ENCODE measurements at places on chromosomes 2 and 18.
A peak's percentile ranks its signal among the peaks of the same experiment; 100 is the strongest.

- no peak for DNase-seq
Observed at GRCh38 chr18:34258176-34258575, 33.5 kb upstream of the NOL4 start.

DNA sequence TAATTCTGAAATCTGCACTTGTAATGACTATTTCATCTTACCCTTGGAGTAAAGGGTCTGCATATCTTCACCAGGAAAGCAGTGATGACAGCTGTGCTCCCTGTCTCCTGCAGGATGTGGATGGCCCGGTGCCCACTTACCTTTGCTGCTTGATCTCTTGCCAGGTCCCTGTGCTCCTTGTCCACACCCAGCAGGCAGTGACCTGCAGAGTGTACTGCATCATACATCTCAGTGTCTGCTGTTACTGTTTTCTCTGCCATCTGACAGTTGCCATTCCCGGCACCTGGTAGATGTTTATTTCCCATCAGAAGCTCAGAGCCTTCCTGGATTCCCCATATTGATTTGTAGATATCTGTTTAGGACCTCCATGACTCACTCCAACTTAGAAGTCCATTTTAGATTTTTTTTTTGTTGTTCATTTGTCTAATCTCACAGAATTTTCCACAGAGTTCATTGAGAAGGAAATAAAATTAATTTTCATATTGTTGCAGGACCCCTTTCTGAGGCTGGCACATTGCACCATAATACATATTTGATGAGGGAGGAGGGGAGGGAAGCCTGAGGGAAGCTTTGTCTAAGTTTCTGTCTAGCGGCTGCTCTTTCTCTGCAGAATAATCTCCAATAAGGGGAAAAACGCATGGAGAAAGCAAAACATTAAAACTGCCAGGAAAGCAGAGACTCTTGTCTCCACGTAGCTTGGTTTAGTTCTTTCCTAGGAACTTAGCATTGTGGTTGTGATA is 697.5 kb upstream of the RAB6C start:
- DNase-seq = no peak

- DNase-seq = peak; percentile 45
Observed at GRCh38 chr2:40844353-40845277, 392.7 kb upstream of the SLC8A1 start.

GRCh38 chr2:8090748-8091700 is 590.8 kb upstream of the ID2 start:
- peak; percentile 90 for DNase-seq

- DNase-seq = no peak
Observed at GRCh38 chr2:216546641-216547403, 48.2 kb downstream of the RPL37A start.

DNA sequence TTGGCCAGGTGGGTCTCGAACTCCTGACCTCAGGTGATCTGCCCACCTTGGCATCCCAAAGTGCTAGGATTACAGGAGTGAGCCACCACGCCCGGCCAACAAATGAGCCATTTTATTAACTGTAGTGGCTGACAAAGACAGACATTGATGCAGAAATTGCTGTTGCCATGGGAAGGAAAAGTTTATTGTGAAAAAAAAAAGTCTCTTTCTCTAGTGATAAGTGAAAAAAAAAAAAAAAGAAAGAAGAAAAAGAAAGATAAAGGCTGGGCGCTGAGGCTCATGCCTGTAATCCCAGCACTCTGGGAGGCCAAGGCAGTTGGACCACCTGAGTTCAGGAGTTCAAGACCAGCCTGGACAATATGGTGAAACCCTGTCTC is 39.8 kb upstream of the RAB1A start:
- no peak for DNase-seq

DNA sequence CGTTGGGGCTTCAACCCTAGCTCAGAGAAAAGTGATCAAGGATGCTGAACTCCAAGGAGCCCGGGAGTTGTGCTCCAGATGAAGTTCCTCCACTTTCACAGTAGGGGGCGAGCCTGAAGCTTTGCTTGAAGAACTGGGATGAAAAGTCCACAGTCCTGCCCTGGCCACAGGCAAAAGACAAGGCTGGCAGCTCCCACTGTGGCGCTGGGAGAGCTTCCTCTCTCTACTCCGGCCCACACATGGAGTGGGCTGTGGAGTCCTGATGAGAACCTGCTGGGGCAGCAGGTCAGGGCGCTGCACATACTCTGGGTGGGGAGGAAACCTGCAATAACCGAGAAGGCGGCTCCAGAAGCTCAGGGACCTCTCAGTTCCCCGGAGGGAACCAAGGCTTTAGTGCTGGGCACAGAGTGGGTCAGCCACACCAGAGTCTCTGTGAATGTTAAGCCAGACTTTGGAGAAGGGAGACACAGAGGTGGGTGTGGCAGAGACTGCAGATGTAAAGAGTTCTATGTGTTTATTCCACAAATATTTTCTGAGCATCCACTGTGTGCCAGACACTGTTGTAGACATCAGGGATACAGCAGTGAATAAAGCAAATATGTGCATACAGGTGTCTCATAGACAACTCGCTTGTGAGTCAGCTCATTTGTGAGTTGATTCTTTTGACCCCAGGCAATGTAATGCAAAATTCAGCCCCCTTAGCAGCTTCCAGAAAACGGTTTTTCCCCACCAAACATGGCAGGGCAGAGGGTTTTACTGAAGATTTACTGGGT is 48.0 kb upstream of the MRPL33 start:
- peak; percentile 91 for DNase-seq

DNA sequence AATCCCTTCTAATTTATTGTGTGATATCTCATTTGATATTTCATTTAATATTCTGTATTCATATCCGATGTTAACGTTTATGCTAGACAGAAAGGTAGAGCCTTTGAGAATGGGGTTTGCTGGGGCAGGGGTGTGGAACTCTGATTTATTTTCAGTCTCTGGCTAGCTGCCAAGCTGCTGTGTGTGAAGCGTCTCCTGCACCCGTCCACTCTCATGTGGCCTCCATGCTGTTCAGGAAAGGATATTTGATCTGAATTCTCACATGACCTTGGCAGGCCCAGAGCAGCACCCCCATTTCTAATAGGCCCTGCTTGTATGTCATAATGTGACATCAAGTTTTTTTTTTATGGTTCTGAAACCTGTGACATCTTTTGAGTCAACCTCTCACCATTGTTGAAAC is 1.6 kb downstream of the IL1R1 start:
- peak; percentile 39 for DNase-seq

GRCh38 chr2:202208526-202208925 is 29.9 kb downstream of the SUMO1 start:
- no peak for DNase-seq

- no peak for DNase-seq
Observed at GRCh38 chr2:204583773-204584172, 38.5 kb downstream of the PARD3B start.

DNA sequence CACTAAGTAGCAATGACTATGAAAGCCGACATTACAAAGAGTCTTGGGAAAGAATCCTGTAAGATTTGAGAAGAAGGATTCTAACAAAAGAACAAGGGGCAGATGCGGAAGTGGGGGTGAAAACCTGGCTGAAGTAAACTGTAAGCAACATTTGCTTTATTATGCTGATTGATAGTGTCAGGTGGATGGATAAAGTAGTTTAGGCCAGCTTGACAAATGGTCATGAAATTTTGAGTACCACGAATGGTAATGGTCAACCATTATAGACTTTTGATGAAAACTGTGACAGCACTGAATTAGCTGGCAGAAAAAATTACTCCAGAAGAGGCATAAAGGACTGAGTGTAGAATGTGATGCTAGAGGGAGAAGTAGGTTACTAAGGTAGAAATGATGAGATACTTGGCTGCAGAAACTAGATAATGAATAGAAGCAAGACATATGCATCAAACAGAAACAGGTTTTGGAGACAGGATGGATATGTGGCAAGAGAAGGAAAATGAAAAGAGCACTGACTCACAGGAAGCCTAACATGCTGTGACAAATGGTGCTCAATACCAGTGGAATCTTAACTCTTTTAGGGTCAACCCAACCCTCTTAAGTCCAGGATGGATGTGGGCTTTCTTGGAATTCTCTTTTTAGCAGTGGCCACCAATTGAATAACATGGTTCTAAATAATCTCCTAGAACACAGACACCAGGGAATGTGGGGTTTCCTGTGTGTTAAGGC is 6.8 kb downstream of the THUMPD2 start:
- no peak for DNase-seq

DNA sequence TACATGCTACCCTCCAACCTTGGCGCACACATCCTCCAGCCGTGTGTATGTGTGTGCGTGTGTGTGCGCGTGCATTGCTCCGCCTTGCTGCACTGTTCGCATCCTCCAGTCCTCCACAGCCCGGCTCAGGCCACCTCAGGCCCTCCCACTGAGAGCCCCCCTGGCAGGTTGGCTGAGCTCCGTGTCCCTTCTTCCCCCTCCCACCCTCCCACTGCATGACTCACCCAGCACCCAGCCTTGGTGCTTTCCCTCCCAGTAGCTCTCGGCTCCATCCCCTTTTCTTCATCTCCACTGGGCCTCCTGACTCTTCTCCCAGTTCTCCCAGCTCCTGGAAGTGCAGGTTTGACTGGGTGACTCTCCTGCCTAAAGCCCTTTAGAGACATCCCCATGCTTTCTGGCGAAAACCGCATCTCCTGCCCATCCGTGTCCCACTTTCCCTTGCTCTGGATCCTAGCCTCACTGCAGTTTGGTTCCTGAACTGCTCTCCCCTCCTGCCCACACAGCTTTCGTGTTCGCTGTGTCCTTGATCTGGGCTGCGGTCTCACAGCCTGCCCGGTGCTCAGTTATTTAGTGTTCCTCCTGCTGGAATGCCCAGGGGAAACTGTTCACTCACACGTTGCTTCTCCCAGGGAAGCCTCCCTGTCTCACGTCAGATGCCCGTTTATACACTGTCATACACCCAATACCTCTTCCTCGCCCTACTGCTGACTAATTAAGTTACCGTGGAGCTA is 4.9 kb downstream of the TMEM177 start:
- DNase-seq = no peak

DNA sequence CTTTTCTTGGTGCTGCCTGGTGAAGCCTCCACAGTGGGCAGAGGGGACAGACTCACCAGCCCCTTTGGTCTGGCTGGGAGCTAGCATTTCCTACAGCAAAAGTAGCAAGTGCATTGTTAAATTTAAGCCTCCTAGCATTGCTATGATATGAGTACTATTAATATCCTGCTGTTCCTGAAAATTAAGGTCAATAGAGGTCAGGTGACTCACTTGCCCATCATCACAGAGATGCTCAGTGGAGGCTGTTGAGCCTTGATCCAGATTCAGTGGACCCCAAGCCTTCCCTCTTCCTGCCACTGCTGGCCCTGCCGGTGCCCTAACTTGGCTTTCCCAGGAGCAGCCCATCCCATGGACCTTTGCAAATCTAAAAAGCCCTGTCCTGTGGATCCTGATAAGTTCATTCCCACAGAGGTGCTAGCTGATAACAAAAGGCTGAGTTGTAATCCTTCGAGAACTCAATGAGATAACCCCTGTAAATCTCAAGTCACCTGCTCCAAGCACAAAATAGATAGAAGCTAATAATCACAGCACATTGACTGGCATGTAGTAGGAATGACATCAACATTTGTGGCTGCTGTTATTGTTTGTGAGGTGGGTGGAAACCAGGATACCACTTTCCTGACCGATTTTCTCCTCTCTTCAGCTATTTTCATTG is 84.4 kb downstream of the THNSL2 start:
- DNase-seq = no peak

- DNase-seq = no peak
Observed at GRCh38 chr2:234830853-234831252, 121.0 kb upstream of the SH3BP4 start.

GRCh38 chr2:29495536-29496060 is 380.4 kb downstream of the CLIP4 start:
- DNase-seq = no peak

- DNase-seq = no peak
Observed at GRCh38 chr2:29767606-29768335, 153.6 kb downstream of the ALK start.

- peak; percentile 64 for DNase-seq
Observed at GRCh38 chr2:174334781-174335251, at the start of gene SP9. TSS of gene SP9 (plus strand) at chr2:174334954. CDS start at chr2:174335093, 139 bp downstream.

GRCh38 chr2:176464886-176465564 is 195.8 kb downstream of the MTX2 start:
- no peak for DNase-seq

DNA sequence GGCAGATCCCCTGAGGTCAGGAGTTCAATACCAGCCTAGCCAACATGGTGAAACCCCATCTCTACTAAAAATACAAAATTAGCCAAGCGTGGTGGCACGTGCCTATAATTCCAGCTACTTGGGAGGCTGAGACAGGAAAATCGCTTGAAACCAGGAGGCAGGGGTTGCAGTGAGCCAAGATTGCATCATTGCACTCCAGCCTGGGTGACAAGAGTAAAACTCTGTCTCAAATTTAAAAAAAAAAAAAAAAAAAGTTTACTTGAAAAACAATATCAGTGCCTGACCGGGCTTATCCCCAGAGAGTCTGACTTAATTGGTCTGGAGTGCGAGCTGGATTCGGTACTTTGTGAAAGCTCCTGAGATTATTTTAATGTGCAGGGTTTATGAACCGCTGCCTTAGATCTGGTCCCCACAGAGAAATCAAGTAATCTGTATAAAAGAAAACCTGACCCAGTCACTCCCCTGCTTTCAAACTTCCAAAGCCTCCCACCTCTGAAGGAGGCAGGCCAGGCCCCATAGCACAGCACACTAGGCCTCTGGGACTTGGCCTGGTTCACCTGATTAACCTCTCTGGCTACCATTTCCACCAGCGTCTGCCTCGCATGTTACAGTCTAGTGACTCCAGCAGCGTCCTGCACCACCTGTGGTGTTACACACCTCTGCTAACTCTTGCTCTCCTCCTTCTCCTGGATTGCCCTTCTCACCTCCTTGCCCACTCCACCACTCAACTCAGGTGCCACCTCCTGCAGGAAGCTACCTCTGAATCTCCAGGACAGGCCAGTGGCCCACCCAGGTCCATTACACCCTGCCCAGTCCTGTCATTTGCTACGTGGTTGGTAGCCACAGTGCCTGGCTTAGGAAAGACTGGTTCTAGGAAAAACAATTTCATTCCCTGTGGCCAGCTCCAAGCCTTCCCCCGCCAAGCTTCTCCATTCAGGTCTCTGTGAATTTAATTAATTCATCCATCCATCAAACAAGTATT is 114.3 kb upstream of the PPP1CB start:
- DNase-seq = no peak

DNA sequence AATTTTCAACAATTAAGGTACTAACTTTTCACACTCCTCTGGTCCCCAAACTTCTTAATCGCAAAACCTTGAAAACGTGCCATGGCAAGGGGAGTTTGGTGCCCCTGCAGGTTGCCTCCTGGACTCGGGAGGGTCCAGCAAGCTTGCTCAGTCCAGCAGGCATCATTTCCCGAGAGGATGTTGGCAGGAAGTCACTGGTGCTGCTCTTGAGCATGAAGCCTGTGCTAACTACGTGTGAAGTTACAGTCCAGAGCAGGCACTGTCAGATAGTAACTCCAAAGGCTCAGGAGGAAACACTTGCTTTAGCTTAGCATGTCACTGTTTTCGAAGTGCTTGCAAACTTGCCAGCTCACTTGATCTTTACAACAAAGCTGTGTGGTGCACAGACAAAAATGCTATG is 215.4 kb downstream of the MYCN start:
- DNase-seq = no peak

- no peak for DNase-seq
Observed at GRCh38 chr2:100548771-100549170, 14.0 kb upstream of the PDCL3 start.

GRCh38 chr2:223835701-223836532 is 1.5 kb downstream of the AP1S3 start:
- DNase-seq = peak; percentile 39

All from hepatocyte (in vitro differentiated cells).